Peyer's patch (tissue), 4 donors: ENCODE measurements at places on chromosomes 13 and 19.

DNA sequence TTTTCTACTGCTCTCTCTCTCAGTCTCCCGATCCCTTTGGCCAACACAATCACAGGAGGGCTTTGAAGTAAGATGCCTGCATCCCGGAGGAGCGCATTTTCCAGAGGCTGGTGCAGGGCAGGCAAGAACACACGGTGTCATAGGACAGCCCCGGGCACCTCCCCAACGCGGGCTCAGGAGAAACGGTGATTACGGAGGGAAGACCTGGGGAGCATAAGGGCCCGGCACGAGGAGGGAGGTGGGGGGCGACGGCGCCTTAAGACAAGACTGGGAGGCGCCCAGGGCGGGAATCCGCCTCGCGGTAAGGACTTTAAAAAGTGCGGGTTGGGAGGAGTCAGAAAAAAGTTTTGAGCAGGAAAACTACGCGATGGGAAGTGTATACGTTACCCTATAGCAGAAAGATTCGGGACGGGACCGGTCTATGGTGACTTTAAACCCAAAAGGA is 18.7 kb upstream of the ZNF888 start:
- DNase-seq = peak; percentile 61

- no peak for DNase-seq
These were observed 44.8 kb upstream of the UBAC2 start for GRCh38 chr13:99155821-99156220.

- DNase-seq = no peak
These were observed 23.0 kb upstream of the USP29 start for GRCh38 chr19:57096685-57097361.

DNA sequence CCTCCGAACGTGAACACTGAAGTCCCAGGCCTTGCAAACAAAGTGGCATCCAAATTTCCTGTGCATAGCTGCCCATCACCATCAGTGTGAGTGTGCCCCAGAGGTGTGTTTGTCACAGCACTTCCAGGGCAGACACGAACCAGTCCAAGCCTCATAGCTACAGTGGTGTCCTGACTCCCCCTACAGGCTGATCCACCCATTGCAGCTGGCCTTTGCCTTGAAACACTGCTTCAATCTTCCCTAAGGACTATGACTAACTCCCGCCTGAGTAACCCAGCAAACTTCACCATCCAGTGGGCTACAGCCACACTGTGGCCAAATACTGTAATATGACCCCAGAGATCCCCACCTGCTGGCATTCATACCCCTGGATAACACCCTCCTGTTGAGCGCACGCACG is 3.9 kb downstream of the ZNF266 start:
- DNase-seq = no peak

DNA sequence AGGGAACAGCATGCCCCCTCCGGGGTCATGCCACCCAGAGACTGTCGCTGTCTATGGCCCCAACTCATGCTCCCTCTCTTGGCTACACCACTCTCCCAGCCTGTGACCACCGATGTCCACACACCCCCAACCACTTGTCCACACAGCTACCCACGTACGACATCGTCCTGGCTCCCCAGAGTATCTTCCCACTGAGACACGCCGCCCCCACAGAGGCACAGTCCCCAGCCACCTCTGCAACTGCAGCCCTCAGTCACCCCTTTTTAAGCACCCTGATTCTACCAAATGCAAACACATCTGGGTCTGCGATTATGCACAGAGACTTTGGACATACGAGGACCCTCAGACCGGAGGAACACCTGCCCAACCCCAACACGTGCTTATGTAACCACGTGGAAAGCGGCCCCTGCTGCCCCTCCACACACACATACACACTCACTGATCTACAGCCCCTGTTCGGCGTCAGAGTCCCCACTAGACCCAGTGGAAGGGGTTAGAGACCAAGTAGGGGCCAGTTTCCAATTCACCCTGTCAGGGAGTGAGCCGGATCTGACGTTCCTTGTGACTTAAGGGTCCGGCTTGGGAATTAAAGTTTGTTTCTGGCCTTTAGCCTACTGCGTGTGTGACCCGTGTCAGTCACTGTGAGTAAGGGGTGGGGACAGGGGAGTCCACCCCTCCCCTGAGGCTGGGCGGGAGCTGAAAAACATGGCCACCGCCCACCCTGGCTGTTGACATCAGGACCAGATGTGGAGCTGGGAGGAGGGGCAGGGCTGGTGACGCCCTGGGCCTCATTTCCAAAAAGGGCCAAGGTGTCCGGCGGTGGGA is 11.9 kb upstream of the AXL start:
- DNase-seq = peak; percentile 76

DNA sequence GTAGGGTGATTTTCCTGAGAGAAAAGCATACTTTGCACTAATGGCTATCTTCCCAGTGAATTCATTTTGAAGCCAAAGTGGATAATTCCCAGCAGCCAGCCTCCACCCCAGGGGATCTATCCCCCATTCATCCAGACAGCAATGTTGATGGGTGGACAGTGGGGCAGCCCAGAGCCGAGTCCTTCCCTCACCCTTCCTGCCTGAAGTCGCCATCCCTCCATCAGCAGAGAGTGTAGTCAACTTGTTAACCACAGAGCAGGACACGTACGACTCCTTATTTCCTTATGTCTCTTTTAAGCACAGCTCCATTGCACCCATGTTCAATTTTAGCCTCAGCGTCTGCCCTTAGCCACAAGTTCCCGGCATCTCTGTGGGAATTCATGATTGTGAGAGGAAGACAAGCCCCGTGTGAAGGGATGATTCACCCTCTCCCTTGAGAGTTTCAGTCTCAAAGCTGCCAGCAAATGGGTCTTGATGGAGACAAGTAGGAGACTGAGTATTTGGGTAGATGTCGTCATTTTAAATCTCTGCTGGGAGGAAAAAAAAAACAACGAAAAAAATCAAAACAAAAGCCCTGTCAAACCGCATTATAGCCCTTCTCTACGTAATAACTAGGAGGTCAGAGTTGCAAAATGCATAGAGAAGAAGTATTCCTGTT is 58.3 kb upstream of the MEDAG start:
- no peak for DNase-seq

DNA sequence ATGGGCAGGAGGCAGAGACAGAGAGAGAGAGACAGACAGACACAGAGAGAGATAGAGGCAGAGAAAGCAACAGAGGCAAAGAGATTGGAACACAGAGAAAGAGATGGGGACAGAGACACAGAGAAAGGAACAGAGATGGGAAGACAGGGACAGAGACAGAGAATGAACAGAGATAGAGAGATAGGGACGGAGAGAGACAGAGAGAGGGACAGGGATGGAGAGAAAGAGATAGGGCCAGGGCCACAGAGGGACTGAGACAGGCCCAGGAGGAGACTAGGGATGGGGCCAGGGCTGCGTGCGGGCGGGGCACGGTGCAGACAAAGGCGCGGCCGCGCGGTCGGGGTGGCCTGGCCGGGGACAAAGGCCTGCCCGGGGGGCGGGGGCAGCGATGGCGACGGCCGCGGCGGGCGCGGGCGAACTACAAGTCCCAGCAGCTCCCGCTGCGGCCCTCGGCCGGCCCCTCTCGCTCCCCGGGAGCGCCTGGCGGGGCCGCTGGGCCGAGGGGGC is at the start of gene ZNF358:
Gene ZNF358, plus strand, starts transcription at position 459 of the 507 bp plus-strand sequence. CDS start 3,140 bp downstream, outside the sequence.
- no peak for DNase-seq

- no peak for DNase-seq
These were observed 2041.4 kb downstream of the PCDH9 start for GRCh38 chr13:65188721-65189120.

DNA sequence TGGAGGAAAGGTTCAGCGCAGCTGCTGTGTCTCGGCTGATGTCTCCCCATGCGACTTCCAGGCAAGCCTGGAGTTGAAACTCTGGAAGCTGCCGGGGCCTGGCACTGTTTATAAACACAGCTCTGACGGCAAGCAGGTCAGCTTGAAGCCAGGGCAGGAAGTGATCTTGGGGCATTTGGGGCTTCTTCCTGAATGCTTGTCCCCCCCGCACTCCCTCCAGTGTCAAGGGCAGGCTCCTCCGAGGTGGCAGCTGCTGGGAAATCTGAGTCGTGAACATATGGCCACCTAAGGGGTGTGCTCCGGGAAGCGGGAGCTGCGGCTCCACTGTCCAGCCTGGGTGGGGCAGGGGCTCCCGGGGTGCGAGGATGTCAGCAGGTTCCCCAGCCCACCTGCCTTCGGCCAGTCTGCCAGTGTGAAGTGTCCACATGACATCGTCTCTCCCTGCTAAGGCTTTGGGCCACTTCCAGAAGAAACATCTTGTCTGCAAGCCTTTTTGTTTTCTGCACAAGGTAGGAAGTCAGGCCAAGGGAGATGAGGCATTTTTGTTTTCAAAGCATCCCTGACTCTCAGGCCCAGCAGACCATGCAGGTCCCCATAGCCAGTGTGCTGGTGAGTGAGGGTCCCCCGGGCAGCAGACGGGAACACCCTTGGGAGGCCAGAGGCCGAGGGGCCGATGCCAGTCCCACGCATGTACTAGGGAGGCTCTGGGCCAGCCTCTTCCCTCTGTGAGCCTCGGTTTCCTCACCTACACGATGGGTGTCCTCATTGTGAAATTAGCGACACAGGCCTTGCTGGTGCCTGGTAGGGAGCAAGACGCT is 2.7 kb downstream of the PIAS4 start:
- no peak for DNase-seq

GRCh38 chr13:20787180-20787579 is 13.4 kb upstream of the EEF1AKMT1 start:
- DNase-seq = no peak

DNA sequence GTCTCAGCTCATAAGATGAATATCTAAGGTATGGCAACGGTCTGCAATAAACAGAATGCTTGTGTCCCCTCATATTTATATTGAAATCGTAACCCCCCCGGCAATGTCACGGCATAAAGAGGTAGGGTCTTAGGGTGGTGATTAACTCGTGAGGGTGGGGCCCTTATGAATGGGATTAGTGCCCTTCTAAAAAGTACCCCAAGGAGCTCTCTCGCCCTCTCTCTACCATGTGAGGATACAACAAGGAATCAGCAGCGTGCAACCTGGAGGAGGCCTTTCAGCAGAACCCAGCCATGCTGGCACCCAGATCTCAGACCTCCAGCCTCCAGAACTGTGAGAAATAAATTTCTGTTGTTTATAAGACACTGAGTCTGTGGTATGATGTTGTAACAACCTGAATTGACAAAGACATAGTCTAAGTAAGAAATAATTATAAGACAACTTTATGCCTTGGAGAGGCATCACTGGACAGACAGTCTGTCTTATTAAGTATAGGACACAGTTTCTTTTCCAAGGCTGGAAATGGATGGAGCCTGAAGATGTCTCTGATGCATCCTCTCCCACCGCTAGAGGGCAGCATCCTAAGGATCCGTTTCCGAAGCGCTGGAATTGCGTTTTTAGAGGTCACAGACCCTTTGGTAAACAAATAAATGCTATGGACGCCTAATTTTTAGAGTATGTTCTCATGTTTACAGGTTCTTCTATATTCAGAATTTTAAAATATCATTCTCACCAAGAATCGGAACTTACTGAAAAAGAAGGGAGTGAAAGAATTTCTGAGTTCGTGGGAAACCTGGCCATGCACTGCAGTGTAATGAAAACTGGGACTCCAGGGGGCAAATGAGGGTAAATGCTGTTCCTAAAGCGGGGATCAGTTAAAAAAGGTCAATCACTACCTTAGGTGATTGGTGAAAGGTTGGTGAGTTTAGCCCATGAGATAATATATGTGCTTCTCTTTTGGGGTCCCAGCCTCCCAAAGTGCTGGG is 13.3 kb upstream of the LEUTX start:
- DNase-seq = peak; percentile 25

- no peak for DNase-seq
These were observed 354.5 kb upstream of the NBEA start for GRCh38 chr13:34587576-34587975.

GRCh38 chr19:45251452-45252354 is 632 bp downstream of the MARK4 start:
- DNase-seq = no peak

- DNase-seq = no peak
These were observed 72.5 kb downstream of the FREM2 start for GRCh38 chr13:38759390-38759789.

GRCh38 chr13:24265453-24265852 is 43.9 kb upstream of the C1QTNF9 start:
- no peak for DNase-seq

DNA sequence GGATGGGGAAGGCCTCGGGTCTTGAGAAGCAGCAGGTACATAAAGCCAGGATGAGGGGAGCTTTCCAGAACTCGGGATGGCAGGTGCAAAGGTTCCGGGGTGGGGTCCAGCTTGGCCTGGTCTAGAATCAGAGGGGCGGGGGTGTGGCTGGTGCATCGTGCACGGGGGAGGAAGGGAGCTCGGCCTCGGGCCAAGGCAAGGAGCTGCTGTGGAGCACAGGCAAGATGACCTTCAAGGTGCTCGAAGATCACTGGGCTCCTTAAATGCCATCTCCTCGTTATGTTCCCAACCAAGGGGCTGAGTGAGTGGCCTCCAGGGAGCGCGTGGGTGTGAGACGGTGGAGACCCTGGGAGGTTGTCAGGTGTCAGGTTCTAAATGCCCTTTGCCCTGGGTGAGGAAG is 16.1 kb upstream of the SIGLEC11 start:
- no peak for DNase-seq

GRCh38 chr13:99278200-99278599 is 20.0 kb upstream of the GPR18 start:
- DNase-seq = no peak

DNA sequence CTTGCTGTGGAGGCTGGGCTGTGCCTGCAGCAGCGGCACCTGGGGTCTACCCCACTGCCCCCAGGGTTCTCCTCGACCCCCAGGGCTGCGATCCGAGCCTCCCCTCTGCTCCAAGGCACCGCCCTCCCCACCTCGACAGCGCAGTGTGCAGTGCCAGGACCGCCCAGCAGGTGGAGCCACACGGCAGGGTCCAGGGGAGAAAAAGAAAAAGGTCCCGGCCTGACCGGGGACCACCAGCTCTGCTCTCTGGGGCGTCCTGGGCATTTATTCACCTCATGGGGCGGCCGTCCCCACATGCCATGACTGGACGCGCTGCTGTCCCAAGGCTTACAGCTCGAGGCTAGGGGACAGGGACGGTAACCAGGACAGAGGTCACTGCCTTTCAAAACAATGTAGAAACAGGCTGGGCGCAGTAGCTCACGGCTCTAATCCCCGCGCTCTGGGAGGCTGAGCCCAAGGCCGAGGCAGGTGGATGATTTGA is 10.6 kb downstream of the REXO1 start:
- no peak for DNase-seq

GRCh38 chr13:114199954-114200353 is 20.9 kb downstream of the CFAP97D2 start:
- no peak for DNase-seq
